ENCODE measurements at places on chromosomes 4 and X. TPM values are rescaled to one million over a fixed set of nuclear protein-coding genes. Genes with fewer than 3 reads are reported as not detected.

- no peak for DNase-seq
Measured at GRCh38 chrX:3711331-3711917, 2.0 kb downstream of the PRKX start.

DNA sequence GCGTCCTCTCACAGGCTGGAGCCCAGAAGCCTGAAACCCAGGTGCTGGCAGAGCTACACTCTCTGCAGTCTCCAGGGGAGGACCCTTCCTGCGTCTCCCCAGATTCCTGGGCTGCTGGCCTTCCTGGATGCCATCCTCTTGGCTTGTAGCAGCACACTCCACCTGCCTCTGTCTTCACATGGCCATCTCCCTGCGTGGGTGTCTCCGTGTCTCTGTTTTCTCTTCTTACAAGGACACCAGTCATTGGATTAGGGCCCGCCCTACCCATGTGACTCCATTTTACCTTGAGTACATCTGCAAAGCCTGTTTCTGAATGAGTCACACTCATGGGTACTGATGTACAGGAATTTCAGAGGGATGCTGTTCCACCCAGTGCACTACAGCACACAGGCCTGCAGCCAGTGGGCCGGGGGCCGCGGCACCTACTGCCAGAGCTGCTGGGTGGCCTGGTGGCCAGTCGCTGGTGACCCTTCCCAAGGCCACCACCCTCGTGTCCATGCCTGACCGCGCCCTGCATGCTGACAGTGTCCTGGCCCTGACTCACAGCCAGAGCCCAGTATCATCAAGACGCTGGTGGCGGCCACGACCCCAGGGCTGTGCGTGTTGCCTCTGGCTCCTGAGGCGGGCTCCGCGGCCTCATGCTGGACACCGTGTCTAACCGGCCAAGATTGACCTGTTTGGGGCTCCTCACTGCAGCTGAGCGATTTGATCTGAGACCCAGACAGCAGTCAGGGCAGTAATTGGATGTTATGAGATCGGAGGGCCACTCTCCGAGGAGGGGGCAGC, 63.6 kb upstream of the NKX1-1 start:
- DNase-seq = no peak

DNA sequence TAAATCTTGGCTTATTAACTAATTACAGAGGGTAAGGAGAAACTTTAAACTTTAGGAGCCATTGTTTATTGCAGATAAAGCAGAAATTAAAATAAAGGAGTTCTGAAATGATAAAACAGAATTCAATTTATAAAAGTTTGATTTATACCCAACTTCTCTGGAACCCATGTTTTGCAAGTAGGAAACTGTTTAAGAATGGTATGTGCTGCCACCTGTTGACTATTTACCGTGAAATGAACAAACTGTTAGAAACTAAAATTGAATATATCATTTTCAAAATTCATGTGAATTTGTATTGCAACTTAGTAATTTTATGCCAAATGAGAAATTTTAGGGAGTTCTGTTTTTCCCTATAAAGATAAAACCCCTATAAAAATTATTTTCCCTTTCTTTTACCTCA, 11.0 kb upstream of the TBC1D8B start:
- DNase-seq = no peak

GRCh38 chr4:79626611-79627010, 218.6 kb upstream of the GK2 start:
- DNase-seq = no peak

DNA sequence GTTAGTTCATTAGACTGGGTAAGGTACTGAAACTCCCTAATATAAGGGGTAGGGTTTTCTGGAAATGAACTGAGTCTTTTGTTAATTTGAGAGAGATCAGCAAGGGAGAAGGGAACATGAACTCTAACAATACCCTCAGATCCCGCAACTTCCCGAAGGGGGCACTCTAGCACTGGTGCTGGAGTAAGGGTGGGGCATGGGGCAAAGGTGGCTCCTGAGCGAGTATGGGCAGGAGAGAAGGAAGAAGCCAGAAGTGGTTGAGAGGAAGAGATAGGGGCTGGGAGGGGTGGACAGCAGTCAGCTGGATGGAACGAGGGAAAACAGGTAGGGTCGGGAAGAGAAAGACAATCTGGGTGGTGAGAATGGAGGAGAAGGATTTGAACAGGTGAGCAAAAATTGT, 183.2 kb upstream of the MAGEE2 start:
- DNase-seq = no peak

DNA sequence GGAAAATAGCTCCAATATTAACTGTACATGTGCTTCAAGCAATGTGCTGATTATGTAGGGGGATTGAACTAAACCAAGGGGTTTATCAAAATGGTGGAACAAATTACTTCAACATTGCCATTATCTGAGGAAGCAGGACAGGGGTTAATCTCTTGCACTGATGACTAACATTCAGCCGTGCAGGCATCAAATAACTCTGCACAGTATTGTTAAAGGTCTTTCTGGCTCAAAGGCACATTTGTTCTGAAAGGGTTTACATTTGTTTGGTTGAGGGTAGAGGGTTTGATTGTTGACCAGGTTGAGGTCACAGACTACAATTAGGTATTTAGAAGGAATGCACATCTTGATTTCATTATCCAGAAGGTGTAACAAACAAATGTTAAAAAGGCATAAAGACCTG, 32.2 kb upstream of the CCSER1 start:
- no peak for DNase-seq

DNA sequence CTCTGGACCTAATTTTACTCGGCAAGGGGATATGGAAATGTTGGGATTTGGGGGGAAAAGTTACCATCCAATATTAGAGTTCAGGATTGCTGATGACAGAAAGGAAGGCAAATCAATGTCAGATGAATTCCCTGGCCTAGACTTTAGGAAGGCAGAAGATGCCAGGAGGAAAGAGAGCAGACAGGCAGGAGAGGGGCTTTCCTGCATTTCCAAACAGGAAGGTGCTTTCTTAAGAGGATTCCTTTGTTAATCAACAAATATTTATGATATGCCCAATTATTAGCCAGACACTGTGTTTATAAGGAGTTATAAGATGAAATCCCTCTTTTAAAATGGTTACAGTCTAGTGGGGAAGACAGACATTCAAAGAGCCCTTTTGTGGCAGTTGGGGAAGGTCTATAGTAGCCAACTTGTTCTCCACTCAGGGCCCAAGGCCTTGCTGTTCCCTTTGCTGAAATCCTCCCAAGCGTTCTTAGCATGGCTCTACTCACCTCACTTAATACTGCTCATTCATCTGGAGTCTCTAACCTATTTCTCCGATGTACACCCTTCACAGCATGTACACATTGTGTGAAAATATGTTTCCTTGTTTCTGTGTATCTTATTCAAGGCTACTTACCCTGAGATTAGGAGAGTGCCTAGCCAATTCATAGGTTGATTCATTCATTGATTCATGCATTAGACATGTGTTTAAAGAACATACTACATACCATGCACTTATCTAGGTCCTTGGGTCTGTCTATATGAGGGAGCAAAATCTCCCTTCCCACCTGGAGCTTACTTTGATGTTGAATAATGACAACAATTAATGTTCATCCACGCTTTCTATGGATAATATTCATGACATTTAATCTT, 5.3 kb downstream of the IGFBP7 start:
- no peak for DNase-seq

GRCh38 chr4:147633643-147634042, 16.4 kb downstream of the TMEM184C start:
- DNase-seq = no peak

GRCh38 chrX:147403040-147403439, 508.7 kb upstream of the FMR1 start:
- DNase-seq = no peak

DNA sequence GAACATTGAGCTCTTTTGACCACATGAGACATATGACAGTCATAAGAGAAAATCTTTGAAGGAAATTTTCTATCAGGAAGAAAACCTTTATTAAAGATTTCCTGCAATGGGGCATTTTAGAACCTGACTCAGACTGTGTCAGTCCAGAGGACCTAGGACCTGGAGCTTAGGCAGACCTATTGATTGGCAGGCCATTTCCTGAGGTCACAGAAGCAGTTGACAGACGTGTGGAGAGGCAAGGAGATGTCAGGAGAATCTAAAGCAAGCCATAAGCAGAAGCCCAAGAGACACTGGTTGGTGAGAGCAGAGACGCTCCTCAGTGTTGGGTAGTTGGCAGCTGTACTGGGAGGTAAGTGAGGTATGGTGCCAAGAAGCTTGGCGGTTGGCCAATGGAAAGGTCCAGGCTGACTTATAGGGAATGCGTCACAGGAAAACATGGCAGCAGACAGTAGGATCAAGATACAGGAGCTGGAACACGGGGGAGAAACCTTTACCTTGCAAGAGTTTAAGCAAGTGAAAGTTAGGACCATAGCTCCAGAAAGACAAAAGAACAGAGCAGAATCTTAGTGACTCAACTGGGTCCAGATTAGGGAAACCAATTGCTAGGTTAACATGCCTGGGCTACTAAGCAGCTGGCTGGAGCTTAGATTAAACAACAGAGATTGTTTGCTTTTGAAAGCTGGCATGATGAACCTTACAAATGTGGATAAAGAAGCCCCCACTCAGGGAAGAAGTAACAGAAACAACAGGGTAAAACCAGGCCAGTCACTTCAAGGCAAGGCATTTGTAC, 18.6 kb downstream of the PALLD start:
- DNase-seq = no peak

DNA sequence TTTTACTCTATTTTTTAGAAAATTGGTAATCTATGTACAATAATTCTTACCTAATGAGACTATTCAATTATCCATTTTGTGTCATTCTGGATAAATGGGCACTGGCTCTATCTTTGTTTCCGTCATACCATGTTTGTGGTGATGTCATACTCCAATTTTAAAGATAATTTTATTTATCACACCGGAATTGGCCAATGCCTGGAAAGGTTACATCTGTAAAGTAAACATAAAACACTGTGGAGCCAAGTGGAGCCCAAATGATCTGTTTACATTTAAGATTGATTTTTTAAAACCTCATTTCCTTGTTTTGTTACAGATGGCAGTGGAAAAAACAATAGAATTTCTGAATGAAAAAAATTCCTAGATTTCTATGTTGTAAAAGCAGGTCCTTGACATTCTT, 120.2 kb upstream of the GPRIN3 start:
- DNase-seq = no peak

DNA sequence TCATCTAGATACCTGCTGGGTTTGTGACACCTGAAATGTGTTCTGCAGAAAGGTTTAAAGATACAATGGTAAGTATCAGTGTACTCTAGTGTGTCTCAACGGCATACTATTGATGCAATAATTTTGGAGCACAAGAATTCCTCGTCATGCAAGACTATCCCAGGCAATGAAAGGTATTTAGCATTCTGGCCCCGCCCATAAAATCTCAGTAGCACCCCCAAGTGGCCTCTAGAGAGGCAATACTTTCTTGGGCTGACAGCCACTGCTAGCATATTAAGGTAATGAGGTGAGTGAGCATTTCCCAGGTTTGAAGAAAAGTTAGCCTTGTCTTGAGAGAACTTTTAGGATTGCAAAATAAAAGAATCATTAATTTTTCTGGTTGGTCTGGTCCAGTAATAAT, 24.0 kb downstream of the TAB3 start:
- DNase-seq = no peak

- DNase-seq = no peak
Measured at GRCh38 chrX:133250184-133251100, 32.3 kb upstream of the TFDP3 start.

- no peak for DNase-seq
Measured at GRCh38 chr4:54872261-54872660, 214.5 kb downstream of the KIT start.

DNA sequence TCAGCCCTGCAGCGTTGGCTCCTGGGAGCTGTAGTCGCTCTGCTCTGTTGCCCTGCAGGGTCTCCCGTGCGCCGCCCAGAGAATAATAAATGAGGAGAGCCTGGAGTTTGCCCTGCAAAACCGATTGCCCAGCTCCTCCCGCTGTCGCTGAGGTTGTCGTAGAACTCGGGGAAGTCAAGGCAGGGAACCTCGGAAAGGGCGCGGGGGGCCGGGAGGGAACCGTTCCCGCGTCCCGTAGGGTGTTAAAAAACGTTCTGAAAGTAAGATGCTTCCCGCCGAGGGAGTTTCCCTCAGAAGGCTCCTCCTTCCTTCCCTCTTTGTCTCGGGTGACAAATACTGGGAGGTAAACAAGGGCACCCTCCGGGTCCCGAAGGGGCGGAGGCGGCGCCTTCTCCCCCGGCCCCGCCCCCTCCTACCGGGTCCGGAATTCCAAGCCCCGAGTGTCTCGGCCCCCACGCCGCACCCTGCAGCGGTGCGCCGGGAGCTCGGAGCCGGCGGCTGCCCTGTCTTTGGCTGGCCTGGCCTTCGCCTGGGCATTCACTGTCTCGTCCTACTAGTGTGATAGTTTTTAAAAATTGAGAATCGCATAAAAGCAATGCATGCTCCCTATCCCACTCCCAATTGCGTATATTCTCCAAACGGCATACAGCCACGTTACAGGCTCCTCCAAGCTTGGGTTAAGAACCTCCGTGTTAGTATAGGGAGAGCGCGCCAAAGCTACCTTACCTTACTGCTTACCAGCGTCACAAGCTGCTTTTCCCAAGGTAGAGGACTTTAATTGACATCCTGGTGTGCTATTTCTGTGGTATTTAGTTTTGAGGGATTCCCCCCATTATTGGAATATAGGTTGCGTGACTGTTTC, 964 bp upstream of the HMGB2 start:
- DNase-seq = no peak

GRCh38 chrX:153374426-153374825, 26.7 kb downstream of the PNMA6E start:
- DNase-seq = no peak

Gene ERVMER34-1
- total RNA-seq = 1.8 TPM

Gene CT55
- total RNA-seq = not detected

Gene LRRC66
- total RNA-seq = not detected

Gene ZCCHC18
- total RNA-seq = not detected

Gene CAPN6
- total RNA-seq = 0.55 TPM

Gene FAM53A
- total RNA-seq = 2.2 TPM

Gene PLAC8
- total RNA-seq = 1.3 TPM

Gene FGF2
- total RNA-seq = 4.0 TPM

Gene STPG2
- not detected for total RNA-seq

Gene PPEF1
- not detected for total RNA-seq

Data from suprapubic skin (tissue), 4 donors.